ENCODE measurements at places on chromosomes 1 and 21.

DNA sequence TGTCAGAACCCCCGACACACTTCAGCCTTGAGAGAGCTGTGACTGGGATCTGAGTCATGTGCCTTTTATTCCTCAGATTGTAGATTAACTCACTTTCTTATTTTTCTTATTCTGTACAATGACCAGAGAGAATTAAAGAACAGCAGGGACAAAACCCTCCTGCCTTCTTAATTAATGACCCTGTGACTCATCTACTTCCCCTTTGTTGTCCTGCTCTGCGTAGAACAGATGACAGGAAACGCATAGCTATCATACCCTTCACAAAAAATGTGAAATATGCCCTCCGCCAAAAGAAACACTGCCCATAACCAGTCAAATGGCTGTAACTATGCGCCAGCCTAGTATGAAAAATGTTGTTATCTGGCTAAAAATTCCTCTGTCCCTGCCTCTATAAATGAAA, 9.1 kb upstream of the PADI2 start:
- no peak for DNase-seq

GRCh38 chr21:43983860-43984420, 28.2 kb upstream of the TRAPPC10 start:
- no peak for DNase-seq

GRCh38 chr1:53501065-53502005, 42.1 kb downstream of the DMRTB1 start:
- DNase-seq, result no peak

DNA sequence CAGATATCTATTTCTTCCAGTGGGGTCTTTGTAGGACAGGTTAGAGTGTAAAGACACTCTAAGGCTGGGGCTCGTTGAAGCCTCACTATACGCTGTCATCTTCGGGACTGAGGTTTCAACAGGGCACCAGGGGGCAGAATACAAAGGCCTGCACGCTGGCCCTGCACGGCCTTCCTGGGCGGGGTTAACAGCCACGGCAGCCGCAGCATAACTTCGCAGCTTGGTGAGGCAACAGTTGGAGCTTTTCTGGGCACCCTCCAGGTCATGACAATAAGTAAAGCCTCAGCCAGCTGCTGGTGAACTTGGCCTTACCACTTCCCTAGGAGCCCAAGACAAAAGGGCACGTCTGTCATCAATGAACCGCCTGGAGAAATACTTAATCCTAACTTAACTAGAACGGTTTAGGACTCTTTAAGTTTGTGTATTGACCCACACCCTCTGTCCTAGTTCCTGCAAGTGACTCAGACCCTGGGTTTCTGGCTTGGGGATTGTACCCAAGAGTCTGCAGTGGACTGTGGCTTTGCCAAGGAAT, 2.3 kb upstream of the RUNX1 start:
- peak; percentile 76 for DNase-seq

- DNase-seq, result no peak
Measured at GRCh38 chr1:58358346-58358745, 188.2 kb downstream of the OMA1 start.

GRCh38 chr1:247210062-247210375, 38.2 kb upstream of the ZNF124 start:
- DNase-seq, result no peak

- DNase-seq, result no peak
Measured at GRCh38 chr21:17575076-17575475, 37.6 kb downstream of the BTG3 start.

GRCh38 chr1:12658531-12659453, 14.9 kb downstream of the AADACL4 start:
- DNase-seq, result peak; percentile 53

- no peak for DNase-seq
Measured at GRCh38 chr1:45772971-45773370, 22.5 kb upstream of the IPP start.

DNA sequence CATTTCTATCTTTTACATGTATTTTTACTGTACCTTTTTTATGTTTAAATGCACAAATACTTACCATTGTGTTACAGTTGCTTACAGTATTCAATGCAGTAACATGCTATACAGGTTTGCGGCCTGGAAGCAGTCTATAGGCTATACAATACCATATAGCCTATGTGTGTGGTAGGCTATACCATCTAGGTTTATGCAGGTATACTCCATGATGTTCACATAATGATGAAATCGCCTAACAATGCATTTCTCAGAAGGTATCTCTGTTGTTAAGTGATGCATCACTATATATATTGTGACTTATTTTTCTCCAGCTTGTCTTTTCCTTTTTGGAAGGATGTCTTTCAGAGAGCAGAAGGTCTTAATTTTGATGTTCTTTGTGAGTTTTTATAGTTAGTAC, 103.5 kb downstream of the MAST2 start:
- no peak for DNase-seq

DNA sequence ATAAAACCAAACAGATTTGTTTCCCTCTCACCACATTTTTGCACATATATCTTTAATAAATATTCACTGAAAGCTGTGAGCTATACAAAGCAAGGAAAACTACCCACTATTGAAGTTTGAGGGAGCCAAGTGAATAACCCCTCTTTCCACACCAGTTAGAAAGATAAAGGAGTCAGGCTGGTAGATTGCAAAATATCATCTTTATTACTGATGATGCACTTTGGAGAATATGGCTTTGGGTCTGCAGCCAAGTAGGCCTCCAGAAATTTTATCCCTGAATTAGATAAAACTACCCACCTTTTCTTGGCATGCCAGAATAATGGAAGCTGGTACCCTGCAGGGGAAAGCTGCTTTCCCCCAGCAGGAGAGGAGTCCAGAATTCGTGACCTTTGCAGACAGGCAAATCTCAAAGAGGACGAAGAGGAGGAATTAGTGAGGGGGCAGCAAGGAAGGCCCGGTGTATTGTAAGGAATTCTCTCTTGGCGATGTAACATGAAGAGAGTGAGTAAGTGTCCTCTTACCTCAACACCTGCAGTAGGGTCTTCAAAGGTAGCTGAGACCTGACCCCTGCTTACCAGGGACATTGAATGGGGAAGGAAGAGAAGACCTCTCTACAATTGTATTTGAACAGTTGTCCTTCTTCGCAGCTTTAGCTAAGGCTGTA, 84.7 kb downstream of the LRRC8D start:
- no peak for DNase-seq

GRCh38 chr1:223331301-223331700, 32.7 kb downstream of the SUSD4 start:
- DNase-seq, result no peak

- no peak for DNase-seq
Measured at GRCh38 chr21:19844334-19844733, 1153.9 kb upstream of the NCAM2 start.

DNA sequence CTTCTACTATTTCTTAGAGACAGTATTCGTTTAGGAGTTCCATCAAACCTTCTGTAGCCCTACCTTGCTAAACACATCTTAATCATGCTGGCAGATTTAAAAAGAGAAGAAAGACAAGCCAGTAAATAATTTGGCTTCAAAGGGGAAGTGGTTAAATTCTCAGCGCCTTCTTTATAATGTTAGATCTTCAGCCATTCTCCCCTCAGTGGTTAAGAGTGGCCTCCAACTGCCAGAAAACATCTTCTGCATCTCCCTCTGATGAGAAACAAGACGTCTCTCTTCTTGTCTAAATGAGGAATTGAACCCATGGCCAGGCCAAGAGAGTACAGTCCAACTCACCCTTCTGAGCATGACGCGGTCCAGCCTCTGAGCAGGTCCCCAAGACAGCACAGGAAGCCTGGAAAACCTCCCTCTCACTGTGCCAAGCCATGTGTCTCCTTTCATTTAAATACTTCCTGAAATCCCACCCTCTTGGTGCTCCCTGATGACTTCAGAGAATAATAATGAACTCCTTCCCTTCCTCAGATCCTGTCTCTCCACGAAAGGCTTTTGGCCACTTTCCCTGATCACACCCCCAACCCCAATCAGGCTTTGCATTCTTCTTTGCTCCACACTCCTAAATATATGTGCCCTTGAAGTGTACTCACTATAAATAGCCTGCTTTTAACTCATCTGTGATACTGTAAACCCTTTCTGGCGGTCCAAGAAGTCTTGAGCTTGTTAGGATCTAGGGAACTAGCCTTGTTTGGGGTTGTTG, 16.4 kb upstream of the LRRC52 start:
- no peak for DNase-seq

DNA sequence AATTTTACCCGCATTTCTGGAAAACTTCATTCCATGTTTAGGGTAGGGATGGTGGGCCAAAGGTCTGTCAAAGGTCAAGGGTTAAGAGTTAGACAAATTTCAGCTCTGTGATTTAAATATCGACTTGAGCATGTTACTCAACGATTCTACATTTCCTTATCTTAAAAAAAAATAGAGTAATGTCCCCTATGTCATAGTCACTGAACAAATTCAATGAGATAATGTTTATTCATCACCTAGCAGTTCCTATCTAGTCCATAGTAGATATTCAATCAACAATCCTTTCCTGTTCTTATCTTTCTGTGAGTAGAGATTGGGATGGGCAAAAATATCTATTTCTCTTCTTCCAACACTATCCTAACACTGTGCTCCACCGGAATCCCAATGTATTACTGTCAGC, 1.1 kb upstream of the DYNLT5 start:
- no peak for DNase-seq

DNA sequence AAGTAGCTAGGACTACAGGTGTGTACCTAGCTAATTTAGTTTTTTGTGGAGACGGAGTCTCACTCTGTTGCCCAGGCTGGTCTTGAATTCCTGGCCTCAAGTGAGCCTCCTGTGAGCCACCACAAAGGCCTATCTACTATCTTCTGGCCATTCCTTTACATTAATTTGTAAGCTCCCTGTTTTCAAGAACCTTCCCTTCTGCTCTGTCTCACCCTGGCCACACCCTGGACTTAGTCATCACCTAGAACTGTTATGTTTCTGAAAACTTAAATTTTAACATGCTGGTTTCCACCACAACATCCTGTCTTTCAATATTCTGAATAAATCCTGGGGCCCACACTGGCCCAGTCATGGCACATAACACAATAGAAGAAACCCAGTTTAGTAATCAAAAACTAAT, 4.9 kb upstream of the B4GALT3 start:
- peak; percentile 41 for DNase-seq

- DNase-seq, result no peak
Measured at GRCh38 chr1:67571406-67571805, 113.6 kb upstream of the GADD45A start.

DNA sequence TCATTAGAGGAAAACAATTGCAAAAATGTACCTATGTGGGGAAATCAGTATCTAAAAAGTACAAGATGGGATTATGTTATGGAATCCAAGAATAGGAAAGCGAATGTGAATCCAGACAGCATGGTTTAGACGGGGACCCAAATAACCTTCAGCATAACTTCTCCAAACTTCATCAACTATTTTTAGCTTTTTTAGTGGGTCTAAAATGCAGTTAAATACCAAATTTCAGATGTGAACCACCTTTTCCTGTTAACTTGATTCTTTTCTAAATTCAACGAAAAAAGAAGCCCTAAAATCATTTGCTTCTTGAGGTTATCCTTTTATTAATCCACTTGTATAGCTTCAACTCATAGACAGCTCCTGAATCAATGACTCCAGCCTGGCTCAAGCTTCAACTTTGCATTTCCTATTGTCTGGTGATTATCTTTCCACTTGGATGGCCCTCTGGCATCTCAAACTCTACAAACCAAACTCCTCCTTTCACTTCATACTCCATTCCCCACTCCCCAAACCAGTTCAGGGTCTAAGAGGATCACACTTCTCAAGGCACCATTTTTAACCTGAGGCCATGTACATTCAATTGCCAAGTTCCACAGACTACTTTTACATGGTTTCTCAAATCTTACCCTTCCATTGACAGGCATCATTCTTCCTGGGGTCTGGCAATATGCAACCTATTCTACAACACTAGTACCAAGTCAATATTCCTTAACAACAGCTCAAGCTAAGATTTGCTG, 7.4 kb downstream of the ERRFI1 start:
- DNase-seq, result no peak

- no peak for DNase-seq
Measured at GRCh38 chr1:147626739-147627138, 43.6 kb downstream of the ACP6 start.

GRCh38 chr1:240170266-240170665, 78.6 kb downstream of the FMN2 start:
- no peak for DNase-seq

GRCh38 chr1:32272557-32273390, 19.1 kb upstream of the HDAC1 start:
- no peak for DNase-seq

DNA sequence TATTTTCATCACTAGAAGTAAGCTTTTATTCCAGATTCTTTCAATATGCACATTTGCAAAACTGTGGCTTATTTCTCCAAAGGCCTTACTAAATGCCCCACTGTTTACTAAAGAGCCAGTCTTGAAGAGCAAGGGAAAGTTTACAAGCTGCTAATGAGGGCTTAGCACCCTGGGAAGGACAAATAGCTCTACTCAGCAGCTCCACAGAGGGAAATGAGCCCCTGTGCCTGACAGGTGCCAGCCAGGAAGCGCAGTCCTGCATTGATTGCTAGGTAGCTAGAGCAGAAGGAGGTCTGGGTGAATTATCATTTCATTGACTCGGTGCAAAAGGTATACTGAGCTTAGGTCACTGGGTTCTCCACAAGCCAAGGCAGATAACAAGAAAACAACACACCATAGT, 307.0 kb downstream of the SETD4 start:
- DNase-seq, result no peak

DNA sequence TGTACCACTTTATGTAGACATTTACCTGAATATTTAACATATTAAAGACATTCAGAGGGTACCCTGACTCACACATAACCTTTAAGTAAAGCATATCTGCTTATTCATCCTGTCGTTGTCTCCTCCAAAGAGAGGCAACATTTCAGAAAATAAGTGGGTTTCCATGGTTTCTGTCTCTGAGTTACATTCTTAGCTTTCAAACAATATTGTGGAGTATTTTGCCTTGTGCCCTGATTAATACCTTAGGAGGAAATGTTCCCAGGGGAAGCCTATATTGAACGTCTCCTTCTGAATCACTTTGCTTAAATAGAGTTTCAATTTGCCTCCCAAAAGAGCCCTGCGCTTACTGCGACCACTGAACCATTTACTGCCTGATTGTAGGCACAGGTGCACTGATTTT, 26.1 kb downstream of the PALMD start:
- no peak for DNase-seq

DNA sequence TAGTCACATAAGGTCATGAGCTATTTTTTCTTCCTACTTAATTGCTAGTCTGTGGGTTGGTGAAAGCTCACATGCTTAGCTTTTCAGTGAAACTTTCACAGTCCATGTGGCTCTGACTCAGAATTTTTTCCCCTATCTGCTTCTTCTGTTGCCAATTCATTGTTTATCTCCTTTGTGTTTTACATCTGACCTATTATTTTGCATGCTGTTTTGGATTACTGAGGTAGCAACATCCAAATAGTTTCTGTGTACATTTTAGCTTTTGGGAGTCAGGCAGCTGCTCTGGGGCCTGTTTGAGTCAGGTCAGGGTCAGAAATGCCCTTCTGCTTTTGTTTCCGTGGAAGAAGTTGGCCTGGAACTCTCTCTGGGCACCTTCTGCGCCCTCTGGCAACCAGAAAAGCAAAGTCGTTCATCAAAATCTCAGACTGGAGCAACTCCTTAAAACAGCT, 40.0 kb downstream of the ROR1 start:
- DNase-seq, result no peak

- DNase-seq, result no peak
Measured at GRCh38 chr1:222897527-222898190, 82.8 kb downstream of the DISP1 start.

Data from activated T-helper 1 cell treated with Interleukin-2 at 50 U/mL for 16 hours (primary cell).